Activated CD4-positive, CD25-positive, alpha-beta regulatory T cell (primary cell): ENCODE measurements at places on chromosomes 6 and 20.

DNA sequence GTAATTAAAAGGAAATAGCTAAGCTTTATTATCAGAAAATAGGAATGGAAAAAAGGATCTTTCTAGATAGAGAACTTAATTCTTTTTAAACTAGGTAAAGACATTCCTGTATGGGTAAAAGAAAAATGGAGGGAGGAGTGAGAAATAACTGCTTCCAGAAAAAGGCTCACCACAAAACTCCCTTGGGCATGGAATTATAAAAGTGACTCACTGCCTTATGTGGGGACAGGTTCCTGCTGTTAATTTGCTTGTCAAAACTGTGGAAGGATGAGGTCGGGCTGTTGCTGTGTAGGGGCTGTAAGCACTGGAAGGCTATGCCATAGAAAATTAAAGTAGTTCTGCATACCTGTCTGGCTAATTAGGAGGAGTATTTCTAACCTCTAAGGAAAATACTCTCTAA is 158.7 kb downstream of the UBE3D start:
- DNase-seq, result no peak

- no peak for DNase-seq
Observed at GRCh38 chr6:139577124-139577762, 202.8 kb upstream of the CITED2 start.

DNA sequence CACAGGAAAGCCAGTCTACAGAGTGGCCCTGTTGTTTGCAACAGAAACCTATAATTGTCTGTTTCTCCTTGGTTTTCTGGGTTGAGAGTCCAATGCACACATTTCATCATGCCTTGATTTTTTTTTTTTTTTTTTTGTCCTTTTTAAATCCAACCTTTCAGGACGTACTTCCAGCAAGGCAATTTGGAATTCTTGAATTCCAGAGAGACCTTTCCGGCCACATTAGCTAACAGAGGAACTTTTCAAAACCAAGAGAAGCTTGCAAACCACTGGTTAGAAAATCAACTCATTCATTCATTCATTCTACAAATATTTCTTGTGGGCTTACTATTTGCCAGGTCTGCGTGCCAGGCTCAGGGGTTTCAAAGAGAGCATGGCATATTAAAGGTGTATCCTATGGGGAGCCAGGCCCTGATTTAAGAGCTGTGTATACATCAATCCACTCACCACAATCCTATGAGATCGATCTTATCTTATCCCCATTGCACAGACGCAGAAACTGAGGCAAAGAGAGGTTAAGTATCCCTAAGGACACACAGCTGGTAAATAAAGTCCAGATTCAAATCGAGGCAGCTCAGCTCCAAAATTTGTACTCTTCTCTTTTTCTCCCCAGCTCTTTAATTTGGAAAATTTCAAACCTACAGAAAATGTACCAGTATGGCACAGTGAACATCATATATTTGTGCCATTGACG is 43.0 kb downstream of the EYA2 start:
- DNase-seq, result no peak

DNA sequence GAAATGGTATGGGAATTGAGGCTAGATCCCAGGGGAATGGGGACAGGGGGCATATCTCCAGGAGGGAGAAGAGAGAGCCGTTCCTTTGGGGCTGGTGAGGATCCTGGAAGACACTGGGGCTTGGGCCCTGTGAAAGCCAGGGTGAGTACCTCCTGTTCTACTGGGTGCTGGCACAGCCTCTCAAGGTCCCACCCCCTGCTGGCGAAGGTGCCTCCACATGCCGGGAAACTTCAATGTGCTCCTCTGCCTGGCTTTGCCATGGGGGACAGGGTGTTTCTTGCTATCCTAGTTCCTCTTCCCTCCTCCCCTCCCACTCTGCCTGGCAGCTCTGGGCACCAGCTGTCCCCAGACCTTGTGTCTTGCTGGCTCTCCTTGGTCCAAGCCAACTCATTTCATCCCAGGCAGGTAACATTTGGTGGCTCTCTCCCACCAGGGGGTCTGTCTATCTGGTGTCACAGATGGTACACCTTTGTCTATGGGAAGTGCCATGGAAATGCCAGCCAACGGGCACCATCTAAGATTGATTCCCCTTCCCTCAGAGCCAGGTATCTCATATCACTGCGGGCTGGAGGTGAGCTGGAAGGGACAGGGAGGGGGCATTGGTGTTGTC is 56.8 kb downstream of the MDGA1 start:
- DNase-seq, result no peak

GRCh38 chr20:50678169-50678898 is 13.0 kb downstream of the RIPOR3 start:
- no peak for DNase-seq

DNA sequence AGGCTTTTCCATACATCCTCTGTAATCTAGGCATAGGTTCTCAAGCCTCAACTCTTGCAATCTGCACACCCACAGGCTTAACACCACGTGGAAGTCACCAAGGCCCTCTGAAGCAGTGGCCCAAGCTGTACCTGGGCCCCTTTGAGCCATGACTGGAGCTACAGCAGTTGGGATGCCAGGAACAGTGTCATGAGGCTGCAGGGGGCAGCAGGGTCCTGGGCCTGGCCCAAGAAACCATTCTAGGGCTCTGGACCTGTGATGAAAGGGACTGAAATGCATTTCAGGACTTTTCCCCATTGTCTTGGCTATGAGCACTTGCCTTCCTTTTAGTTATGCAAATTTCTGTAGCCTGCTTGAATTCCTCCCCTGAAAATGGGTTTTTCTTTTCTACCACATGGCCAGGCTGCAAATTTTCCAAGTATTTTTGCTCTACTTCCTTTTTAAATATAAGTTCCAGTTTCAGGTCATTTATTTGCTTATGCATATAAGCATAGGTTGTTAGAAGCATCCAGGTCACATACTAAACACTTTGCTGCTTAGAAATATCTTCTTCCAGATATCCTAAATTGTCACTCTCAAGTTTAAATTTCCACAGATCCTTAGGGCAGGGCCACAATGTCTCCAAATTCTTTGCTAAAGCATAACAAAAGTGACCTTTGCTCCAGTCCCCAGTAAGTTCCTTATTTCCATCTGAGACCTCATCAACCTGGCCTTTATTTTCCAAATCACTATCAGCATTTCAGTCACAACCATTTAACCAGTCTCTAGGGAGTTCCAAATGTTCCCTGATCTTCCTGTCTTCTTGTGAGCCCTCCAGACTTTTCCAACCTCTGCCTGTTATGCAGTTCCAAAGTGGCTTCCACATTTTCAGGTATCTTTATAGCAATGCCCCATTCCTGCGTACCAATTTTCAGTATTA is 48.6 kb upstream of the CD2AP start:
- no peak for DNase-seq

DNA sequence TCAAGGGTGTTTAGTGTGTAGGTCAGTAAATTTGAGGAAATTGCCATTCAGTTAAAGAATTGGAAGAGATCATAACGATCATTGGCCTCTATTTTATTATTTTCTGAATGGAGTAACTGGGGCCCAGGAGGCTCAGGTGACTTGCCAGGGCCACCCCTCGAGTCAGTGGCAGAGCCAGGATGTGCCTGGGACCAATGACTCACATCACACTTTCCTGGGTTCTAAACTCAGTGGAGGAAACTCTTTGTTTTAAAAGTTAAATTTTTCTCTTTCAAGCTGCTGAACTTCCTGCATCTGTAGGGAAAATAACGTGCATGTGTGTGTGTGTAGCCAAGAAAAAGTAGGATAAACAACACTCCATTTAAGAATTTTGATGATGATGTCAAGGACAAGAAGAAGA is 135.5 kb downstream of the MYLK4 start:
- DNase-seq, result no peak

- no peak for DNase-seq
Observed at GRCh38 chr20:41074441-41074840, 45.8 kb downstream of the TOP1 start.

DNA sequence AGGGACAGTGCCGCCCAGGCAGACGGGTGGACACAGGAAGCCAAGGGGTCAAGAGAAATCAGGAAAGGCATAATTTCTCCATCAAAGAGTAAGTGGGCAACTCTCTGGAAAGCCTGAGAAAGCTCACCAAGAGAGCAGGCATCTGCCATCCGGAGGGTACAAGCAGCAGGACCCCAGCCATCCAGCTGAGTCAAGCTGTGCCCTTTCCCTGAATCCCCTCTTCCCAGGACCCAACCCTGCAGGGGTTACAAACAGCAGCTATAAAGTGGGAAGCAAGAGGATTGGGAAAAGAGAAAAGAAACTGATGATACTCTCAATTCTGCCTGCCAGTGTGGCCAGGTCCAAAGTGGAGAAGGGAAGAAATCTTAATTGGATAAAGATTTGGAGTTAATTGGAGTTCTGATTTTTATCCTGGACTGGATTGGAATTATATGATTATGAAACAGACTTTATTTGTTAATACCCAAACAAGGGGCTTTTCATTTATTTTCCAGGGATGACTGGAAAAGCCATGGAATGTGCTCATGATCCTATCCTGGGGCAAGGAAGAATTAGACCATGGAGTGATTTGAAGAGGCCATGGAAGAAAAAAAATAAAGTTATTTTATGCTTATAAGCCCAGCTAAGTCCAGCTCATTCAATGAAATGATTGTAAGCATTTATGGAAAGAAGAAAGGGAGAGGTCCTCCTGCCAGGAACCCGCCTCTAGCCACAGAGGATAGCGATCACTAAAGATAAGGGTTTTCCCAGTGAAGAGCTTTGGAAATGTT is 34.9 kb downstream of the NHLRC1 start:
- DNase-seq, result no peak

DNA sequence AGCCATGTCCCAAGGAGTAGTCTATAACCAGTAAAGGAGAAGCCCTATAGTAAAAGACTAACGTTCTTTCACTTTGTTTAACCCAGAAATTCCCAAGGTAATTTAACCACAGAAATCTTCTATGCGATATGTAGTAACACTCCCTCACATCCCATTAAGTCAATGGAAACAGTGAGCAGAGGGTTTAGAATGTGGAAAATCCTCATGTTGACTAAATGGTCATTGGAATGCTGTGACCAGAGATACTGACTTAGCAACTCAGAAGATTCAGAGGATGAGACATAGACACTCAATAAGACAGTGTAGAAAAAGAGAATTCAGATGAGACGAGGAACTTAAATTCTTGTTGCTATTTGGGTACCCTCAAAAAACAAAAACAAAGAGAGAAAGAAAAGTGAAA is 562.2 kb upstream of the NOX3 start:
- no peak for DNase-seq

DNA sequence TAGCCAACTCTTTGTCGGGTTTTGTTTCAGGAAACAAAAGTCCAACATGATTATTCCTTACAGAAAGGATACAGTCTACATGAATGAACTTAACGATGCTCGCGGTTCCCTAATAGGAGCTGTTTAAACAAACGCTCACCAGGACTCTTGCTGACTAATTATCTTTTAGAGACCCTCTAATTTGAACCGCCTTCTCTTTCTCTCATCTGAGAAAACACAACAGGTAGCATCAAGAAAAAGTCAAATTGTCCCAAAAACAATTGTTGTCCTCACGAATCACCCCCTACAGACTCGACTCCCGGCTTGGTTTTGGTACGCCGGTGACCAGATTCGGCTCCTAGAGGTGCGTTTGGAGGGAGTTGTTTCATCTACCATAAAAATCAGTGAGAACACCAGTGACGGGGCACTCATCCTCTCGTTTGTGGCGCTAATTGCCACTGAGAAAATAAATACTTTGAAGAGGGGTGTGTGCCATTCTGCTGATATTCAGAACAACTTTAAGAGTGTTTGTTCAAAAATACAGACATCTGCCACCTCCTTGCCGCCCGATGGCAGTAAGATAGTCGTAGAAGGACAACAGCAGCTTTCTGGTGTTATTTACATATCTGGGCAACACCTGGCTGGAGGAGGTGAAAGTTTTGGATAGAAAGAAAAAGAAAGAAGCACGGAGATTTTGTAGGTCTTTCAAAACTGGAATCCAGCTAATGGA is 1.1 kb upstream of the SIM1 start:
- DNase-seq, result no peak

DNA sequence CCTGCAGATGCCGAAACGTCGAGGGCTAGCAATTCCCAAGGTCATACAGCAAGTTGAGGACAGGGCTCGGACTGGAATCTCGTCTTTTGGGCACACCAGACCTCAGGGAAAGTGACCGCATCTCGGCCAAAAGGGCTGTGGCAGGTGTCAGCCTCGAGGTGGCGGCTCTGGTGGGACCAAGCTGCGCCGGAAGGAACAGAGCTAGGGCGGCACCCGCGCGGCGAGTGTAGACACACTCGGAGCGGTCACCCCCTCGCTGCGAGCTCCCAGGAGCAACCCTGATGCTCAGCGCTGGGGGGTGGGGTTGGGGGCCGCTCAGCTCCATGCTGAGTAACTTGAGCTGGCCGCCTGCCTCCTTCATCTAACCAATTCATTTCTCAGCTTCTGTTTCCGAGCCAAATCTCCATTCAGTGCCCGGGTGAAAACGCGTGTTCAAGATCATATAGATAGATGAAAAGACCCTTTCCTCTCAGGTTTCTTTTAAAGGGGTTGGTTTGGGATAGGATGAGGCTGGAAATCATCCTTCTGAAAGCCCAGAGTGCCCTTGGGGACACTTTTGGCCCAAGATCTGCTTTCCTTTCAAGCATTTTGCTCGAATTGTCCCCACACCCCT is 2.2 kb upstream of the TUBB2B start:
- DNase-seq, result no peak

DNA sequence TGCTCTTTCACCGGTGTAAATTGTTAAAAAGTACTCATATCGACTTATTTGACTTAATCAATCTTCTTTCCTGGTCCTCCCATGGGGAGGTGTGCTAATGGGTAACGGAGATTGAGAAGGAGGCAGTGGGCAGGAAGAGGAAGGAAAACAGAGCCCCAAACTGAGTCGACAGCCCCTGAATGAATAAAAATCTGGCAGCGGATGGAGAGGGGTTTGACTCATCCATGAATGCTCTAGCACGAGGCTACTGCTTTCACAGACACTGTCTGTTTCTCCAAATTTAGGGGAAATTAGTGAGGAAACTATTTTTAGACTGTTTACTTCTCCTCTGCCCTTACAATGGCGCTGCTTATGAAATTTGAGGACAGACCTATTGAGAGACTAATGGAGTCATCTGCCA is 142.2 kb upstream of the ATXN1 start:
- DNase-seq, result no peak

DNA sequence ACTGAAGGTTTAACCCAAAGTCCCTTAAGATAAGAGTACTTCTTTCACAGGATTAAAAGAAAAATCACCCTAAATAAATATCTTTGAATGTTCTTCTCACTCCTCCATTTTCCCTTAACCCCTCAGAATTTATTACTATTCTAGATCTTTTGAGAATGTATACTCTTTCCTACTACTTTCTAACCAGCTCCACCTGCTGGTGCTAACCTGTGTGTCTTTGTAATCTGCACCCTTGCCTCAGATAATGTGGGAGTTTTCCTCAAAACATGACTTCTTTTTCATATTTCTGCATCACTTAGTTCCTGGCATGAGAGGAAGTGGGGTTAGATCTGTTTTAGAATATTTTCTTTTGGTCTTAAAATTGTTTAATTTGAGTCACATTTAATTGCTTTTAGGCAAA is 394.2 kb downstream of the BMP2 start:
- no peak for DNase-seq

DNA sequence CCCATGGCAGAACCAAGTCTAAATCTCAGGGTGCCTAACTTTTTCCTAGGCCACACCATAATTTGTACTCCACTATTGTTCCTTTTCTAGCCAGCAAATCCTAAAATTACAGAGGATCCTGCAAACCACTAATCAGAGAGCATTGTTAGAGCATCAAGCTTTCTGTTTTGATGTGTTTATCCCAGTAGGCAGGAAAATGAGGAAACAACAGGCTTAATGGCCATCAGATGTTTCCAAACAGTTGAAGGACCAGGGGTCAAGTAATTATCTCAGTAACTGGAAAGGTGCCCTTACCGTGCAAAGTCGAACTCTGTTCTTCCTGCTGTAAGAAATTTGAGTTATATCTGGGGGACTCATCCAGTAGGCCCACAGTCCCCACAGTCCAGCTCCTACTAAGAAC is 58.7 kb downstream of the RALY start:
- DNase-seq, result no peak

- no peak for DNase-seq
Observed at GRCh38 chr6:55023230-55023629, 151.1 kb upstream of the HCRTR2 start.
